ENCODE measurements at places on chromosomes 4 and X.
A peak's percentile ranks its signal among the peaks of the same experiment; 100 is the strongest.

DNA sequence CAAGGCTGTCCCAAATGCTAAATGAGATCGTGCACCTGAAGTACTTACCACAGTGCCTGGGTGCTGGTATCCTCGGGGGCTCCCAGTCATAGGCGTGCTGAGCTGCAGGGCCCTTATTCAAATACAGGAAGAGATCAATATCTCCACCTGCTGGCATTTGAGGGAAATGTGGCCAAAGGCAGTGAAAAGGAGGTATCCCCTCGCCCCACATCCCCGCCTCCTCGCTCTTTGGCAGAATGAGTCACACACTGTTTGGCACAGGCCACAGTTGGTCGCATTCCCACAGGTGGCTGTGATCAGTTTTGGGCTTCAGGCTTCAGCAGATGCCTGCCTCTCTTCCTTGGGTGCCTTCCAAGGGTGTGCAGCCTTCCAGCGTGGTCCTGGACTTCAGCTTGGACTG is 28.4 kb downstream of the ZNF185 start:
- peak; percentile 52 for DNase-seq

DNA sequence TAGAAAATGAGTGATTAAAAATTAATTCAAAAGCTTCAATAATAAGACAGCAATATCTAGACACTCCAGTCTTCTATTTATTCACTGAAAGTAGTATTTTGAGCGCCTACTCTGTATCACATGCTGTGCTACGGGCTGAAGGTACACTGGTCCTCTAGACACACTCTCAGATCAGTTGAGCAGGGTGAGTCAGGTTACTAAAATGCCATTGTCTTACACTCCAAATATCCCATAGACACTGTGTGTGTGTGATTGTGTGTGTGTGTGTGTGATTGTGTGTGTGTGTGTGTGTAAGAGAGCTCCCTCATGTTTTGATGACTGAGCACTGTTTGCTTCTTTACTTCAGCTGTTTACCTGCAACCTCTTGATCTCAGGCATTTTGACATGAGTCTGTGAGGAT is 342.8 kb upstream of the BOD1L1 start:
- peak; percentile 26 for DNase-seq

DNA sequence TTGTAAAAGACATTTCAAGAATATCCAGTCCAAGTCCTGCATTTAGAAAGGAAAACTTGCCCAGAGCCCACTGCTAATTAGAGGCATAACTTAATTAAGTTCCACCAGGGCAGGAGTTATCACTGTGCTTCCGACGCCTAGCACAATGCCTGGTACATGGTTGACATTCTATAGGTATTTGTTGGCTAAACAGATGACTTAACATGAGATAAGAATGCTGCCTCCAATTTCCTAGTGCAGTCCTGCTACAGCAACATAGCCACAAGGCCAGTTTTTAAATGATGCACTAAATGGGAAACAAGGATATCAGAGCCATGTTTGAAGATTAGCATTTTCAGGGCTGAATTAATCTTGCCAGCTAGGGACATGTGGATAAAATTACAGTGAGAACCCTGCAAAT is 164.1 kb downstream of the RASL11B start:
- DNase-seq, result no peak

DNA sequence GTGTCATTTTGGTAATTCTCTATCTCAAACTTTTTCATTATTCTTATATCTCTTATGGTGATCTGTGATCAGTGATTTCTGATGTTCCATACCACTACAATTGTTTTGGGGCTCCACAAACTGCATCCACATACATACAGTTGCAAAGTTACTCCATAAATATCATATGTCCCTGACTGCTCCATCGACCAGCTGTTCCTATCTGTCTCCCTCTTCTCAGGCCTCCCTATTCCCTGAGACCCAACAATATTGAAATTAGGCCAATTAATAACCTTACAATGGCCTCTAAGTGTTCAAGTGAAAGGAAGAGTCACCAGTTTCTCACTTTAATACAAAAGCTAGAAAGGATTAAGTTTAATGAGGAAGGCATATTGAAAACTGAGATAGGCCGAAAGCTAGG is 108.7 kb downstream of the ANAPC10 start:
- DNase-seq, result no peak

DNA sequence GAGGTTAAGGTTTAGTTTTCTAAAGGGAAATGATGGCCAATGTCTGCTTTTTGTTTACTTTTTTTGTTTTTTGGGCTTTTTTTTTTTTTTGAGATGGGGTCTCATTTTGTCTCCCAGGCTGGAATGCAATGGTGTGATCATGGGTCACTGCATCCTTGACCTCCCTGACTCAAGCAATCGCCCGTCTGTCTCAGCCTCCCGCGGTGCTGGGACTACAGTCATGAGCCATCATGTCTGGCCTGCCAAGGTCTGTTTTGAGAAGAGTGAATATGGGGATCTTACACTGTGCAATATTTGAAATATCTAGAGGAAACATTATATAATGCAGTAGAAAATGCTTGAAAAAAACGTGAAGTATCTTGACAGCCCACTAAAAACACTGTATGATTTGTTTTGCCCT is 162.5 kb downstream of the GASK1B start:
- no peak for DNase-seq
